ENCODE measurements at places on chromosomes 5 and 9. TPM values are rescaled to one million over a fixed set of nuclear protein-coding genes. Genes with fewer than 3 reads are reported as not detected.

The SPINK6 gene
- not detected for total RNA-seq

The RPL7A gene
- total RNA-seq = 3,195 TPM

The GABRA6 gene
- not detected for total RNA-seq

DNA sequence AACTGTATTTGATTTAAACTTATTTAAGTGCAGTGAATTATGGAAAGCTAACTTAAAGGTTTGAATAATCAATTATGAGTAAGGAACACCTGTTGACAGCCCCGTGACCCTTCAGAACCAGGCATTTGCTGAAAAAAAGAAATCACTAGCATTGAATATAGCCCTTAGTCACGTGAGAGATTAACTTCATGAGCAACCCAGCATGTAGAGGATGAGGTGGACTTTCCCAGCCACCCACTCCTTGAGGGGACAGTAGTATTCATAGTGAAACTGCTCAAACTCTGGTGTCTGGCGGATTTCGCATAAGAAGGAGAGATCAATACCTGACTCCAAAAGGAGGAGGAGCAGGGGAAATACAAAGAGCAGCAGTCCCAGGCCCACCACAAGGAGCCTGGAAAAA, 184.8 kb upstream of the RASEF start:
- H3K27ac ChIP-seq = no peak overlapping the region
- no peaks in the 10 kb centered on the region for H3K27me3 ChIP-seq
- DNase-seq = no peak

DNA sequence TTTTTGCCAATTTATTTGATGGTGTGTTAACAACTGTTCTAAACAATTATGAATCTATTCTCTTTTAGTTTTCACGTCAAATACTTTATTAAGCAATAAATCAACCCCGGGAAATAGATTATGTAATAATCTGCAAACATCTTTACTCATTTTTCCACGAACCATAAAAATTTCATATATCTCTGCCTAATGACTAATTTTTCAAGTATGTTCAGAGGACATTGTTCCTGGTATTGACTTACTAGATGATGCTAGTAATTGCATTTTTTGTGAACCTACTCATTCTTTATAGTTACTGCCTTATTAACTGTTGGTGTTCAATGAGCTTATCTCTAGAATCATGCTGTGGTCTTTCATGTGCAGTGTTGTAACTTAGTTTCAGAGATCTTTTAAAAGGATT, 41.0 kb upstream of the FBN2 start:
- no peak overlapping the region for H3K27ac ChIP-seq

DNA sequence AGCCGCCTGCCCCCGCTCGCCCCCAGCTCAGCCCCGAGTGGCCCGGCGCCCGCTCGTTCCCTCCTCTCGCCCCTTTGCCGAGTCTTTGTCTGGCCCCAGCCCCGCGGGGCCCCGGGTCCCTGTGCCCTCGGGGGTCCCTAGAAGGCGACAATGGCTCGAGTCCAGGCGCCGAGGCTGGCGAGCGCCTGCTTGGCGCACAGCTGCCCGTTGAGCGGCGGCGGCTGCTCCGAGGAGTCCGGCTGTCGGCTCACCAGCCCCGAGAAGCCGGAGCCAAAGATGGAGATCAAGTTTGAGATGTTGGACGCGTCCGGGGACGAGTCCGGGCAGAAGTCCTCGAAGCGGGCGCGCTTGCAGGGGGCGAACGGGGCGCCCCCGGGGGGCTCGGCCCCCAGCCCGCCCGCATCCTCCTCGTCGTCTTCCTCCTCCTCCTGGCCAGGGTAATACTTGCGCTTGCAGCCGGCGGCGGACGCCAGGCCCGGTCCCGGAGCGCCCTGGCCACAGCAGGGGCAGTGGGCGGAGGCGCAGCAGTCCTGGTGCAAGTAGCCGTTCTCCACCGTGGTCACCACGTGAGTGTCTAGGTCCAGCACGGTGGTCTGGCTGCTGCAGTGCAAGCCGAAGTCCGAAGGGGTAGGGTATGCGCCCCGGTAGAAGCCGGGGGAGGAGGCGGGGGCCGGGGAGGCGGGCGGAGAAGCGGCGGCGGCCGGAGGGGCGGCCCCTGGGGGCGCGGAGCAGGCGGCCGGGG, 1.2 kb downstream of the IER5L start:
- H3K36me3 ChIP-seq = no peaks in the 10 kb centered on the region
- H3K4me3 ChIP-seq = peak overlapping the region; percentile 74
- peaks cover 6% of the 10 kb centered on the region for H3K4me1 ChIP-seq
- peak; percentile 23 for DNase-seq

- H3K36me3 ChIP-seq = peaks cover 37% of the 10 kb centered on the region
- H3K4me3 ChIP-seq = no peak overlapping the region
- H3K27me3 ChIP-seq = no peaks in the 10 kb centered on the region
- peaks cover 36% of the 10 kb centered on the region for H3K4me1 ChIP-seq
- no peak for DNase-seq
Observed at GRCh38 chr9:131436376-131436775, 42.5 kb downstream of the PRRC2B start.

DNA sequence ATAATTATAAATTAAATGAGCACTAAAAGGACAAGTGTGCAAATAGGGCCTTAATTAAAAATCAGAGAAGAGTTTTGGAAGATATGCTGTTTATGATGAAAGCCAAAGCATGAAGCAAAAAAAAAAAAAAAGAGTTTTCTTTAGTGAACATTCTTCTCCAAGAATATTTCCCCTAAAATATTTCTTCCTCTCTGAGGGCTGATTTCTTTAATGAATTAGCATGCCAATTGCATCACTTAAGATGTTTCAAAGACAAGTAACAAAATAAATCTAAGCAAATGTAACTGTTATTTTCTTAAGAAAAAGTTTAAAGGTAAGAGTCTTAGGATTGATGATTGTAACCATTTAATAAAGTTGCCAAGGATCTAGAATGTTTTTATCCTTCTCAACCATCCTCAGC, 81.6 kb upstream of the MPDZ start:
- H3K27me3 ChIP-seq = no peaks in the 10 kb centered on the region
- no peak for DNase-seq
- H3K4me3 ChIP-seq = no peak overlapping the region
- no peaks in the 10 kb centered on the region for H3K4me1 ChIP-seq
- H3K27ac ChIP-seq = no peak overlapping the region
- H3K36me3 ChIP-seq = no peaks in the 10 kb centered on the region

The CAPSL gene
- 0.74 TPM for total RNA-seq
